ENCODE measurements at places on chromosomes 2 and 18.

DNA sequence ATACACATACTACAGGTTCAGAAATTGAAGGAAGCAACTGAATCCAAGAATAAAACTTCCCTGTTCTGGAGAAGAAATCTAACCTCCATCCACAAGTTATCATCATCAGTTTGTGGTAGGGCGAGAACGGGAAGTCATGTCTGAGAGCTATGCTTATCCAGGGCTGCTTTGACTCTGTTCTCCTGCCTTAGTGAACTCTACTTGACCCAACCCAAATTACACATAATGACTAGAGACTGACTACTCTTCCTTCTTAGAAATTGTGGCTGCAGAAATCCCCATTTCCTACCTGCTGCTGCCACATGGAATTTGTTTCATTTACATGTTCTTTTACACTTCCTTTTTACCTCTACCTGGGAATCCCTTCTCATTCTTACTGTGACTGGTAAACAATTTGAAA, 1102.6 kb upstream of the PIK3C3 start:
- DNase-seq = no peak

DNA sequence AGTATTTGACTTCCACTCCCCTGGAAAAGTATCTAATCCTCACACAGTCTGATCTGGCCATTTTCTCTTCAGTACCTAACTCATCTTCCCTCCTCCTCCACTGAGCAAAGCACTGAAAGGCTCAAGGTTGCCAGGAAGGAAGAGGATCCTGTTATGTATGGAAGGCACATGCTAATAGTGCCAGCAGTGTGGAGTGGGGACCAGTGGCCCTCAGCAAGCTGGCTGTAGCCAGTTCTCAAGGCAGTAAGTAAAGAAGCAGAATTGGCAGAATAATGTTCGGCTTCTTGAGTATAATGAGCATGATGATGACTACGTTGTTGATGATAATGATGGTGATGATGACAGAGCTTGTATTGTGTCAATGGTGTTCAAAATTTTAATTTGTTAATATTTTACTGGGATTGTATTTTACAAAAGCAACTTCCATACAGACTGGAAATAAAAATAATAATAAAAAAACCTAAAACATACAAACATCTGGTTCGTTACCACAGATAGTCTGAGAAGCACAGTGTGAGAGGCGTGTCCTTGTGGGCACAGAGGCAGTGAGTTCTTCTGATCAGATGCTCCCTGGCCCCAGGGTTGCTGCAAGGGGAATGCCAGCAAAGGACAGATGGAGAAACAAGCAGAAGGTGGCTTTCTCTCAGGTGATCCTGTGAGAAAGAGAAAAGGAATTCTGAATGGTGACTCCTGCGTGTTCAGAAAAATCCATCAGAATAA, 528.8 kb downstream of the CMPK2 start:
- DNase-seq = no peak

- no peak for DNase-seq
Observed at GRCh38 chr18:39419315-39419714, 1853.7 kb upstream of the CELF4 start.

DNA sequence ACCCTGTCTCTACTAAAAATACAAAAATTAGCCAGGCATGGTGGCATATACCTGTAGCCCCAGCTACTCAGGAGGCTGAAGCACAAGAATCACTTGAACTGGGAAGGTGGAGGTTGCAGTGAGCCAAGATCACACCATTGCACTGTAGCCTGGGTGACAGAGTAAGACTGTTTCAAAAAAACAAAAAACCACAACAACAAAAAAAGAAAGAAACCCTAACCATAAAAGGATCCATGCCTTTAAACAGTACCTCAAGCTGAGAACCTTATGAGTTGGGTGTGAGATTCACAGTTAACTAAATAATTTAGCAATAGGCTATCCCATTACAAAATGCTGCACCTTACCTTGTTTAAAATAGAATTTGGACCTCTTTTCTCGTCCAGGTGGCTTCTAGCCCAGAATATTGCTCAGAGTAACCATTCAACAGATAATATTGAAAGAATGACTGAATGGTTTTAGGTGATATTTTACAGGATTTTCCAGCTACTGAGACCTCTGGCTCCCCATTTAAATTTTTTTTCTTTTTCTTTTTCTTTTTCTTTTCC, 6.4 kb downstream of the DPYSL5 start:
- no peak for DNase-seq

GRCh38 chr2:44716131-44716530, 225.4 kb upstream of the SIX3 start:
- DNase-seq = no peak

DNA sequence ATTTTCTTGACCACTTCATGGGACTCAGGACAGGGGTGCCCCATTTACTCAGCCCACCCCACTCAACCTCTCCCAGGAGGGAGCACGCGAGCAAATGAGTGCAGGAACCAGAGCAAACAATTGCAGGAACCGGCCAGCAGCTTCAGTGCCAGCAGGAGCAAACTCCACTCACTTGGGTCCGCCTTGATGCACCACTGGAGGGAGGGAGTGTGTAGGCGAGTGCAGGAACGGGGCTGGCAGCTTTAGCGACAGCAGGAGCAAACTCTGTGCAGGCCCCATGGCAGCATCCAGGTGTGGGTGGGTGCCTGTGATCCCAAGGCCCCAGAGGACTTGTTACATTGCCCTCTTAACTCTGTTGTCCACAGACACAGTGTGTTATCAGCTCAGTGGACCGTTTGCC, 1667.3 kb upstream of the CELF4 start:
- DNase-seq = no peak

DNA sequence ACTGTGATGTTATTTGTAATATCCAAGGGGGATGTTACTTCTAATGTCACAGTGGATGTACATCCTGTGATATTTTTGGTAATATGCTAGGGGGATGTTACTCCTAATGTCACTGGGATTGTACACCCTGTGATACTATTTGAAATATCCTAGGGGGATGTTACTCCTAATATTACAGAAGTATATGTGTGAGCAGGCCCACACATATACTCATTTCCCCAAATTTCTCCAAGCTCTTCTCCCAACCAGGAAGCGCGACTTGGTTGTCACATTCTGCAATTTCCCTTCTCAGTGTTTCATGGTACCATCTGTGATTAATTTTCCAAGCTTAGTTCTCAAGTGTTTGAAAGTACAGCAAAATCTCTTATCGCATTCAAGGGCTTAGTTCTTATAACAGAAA, 29.5 kb upstream of the CHN1 start:
- DNase-seq = no peak

DNA sequence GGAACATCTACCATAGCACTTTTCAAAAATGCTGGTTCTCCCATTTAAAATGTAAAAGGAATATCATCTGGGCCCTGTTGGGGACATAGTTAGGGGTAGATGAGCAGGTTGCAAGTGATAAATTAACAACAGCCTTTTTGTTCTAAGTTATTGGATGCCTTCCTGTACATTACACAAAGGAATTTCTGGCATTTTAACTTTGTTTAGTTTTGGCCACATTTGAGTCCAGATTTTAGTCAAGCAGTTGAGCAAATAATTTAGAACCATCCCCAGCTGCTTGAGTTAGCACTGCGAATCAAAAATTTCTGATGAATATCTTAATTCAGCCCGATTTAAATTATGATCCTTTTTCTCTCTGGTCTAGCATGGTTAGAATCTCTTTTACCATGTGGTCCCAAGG, 124.4 kb downstream of the TTC27 start:
- DNase-seq = no peak

GRCh38 chr18:31679791-31680432, 4.5 kb downstream of the B4GALT6 start:
- no peak for DNase-seq

DNA sequence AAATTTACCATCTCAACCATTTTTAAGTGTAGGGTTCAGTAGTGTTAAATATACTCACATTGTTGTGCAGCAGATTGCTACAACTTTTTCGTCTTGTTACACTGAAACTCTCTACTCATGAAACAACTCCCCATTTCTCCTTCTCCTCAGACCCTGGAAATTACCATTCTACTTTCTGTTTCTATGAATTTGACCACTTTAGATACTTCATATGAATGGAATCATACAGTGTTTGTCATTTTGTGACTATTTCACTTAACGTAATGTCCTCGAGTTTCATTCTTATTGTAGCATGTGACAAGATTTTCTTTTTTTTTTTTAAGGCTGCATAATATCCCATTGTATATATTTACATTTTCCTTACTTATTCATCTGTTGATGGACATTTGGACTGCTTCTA, 203.8 kb downstream of the PLCL1 start:
- no peak for DNase-seq

DNA sequence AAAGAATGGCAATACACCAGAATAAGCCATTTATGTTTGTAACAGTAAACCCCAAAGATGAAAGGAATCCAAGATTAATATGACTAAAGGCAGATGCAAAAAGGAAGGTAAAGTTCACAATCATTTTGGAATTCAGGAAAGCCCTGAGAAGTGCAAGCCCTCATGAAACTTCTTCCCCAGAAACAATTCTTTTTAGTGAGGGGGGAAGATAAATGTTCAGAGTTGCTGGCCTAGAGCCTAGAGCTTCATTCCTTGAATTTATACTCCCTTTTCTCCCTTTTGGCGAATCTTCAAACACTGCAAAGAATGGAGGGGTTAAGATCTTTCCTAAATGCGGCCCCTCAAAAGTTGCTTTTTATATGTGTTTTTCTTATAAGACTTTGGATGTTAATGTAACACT, 368.8 kb downstream of the MEIS1 start:
- no peak for DNase-seq

DNA sequence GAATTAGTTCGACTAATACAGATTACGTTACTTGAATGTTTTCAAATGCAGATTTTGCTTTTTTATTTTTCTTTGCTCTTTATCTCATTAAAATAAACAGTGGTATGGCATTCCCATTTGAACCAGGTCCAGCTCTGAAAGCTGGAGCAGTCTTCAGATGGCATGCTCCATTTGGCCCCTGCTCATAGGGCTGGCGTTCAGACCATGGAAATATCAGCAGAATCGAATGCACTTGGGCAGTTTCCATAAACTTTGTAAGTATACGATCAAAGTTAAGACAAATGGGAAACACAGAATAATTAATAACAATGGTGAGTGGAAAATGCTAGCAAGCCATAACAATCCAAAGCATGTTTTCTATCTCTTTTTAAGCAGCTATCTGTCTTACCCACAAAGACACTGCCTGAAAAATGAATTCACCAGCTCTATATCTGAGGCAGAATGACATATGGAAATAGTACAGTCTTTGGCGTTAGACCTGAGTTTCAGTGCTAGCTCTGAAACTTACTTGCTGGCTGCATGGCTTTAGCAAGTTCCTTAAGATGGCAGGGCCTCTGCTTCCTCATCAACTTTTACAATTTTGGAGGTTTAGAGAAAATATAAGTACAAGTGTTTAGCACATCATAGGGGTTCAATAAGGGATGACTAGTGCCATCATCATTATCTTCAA, 131.6 kb downstream of the BCL2 start:
- no peak for DNase-seq

DNA sequence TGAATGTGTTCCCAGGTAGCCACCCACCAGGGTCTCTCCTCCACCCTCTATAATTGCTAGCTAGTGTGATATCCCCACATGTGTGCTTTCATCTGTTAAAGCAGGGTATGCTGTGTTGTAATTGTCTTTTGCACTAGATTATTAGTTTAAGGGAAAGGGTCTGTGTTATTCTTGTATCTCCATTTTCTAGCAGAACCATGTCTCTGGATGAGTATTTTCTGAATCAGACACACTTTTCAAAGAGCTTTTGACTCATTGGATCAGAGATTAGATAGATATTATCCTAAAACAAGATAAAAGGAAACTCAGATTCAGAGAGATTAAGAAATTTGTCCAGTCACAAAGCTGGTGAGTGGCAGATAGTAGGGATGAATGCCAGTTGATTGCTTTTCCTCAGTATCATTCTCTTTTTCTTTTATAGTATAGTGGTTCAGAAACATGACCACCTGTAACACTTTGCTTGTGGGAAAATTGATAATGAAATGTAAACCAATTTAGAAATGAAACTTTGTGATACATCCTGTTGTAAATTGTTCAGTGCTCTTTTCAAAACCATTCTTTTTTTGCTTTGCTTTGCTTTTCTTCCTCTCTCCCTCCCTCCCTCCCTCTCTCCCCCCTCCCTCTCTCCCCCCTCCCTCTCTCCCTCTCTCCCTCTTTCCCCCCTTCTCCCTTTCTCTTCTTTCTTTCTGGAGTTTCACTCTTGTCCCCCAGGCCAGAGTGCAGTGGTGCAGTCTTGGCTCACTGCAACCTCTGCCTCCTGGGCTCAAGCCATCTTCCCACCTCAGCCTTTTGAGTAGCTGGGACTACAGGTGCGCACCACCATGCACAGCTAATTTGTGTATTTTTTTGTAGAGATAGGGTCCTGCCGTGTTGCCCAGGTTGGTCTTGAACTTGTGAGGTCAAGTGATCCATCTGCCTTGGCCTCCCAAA, 7.4 kb downstream of the MIB1 start:
- no peak for DNase-seq

DNA sequence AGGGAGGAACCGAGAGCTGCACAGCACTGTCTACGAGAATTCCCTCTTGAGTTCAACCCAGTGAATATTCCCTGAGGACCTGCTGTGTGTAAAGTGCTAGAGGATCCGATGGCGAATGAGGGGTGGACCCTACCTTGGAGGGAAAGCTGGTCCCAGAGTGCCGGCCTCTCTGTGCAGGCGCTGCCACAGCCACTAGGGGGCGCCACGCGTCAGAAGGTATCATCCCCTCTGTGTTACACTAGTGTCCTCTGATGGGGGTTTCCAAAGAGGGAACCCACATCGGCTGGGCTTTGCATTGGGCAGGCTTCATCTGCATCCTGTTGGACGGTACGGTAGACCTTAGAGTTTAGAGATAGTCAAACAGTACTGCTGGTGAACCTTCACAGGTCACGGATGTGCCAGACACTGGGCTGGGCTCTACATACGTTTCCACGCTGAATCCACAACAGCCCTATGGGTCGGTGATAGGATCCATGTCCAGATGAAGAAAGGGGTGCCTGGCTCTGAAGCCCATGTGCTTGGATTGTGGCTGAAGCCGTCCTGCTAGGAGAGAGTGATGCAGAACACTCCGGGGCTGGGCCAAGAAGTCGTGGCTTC, 39.0 kb downstream of the COA5 start:
- DNase-seq = no peak

DNA sequence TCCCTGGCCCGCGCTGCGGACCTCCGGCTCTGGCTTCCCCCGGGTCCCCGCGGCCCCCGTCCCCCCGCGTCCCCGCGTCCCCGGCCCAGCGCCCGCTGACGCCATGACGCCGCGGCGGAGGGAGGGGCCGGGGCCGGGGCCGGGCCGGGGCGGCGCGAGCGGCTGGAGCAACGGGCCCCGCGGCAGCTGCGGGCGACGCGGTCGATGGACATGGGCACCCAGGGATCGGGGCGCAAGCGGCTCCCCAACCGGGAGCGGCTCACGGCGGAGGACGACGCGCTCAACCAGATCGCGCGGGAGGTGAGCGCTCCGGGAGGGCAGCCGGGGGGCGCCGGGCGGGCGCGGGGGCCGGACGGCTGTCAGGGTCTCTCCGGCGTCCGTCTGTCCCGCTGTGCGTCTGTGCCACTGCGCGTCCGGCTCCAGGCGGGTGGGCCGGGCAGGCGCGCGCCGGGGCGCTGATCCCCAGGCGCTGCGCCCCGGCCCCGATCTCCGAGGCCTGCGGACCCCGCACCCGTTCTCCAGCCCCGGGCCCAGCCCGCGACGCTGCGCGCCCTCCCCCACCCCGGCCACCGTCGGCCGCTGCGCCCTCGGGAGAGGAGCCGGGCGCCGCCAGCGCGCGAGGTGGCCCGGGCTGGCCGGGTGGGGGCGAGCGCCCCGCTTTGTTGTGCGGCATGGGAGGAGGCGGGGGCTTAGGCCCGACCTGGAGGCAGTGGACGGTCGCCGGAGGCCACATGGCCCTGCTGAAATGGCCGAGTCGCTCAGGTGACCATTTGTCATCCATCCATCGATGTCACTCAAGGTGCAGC, at the start of gene LRRFIP1:
LRRFIP1 (plus strand) TSS at position 147 of the 806 bp plus-strand sequence; CDS start at position 205, 58 bp downstream.
- no peak for DNase-seq

GRCh38 chr18:76844742-76845477, 22.6 kb downstream of the ZNF236 start:
- no peak for DNase-seq

- no peak for DNase-seq
Observed at GRCh38 chr18:48550101-48550729, 11.4 kb downstream of the CTIF start.

Measured in esophagus squamous epithelium (tissue), 5 donors.